Fibroblast of villous mesenchyme (primary cell): ENCODE measurements at places on chromosomes 1 and 21. TPM values are rescaled to one million over a fixed set of nuclear protein-coding genes. Genes with fewer than 3 reads are reported as not detected.

- no peak for DNase-seq
These were observed 16.0 kb upstream of the ID3 start for GRCh38 chr1:23575226-23575810.

DNA sequence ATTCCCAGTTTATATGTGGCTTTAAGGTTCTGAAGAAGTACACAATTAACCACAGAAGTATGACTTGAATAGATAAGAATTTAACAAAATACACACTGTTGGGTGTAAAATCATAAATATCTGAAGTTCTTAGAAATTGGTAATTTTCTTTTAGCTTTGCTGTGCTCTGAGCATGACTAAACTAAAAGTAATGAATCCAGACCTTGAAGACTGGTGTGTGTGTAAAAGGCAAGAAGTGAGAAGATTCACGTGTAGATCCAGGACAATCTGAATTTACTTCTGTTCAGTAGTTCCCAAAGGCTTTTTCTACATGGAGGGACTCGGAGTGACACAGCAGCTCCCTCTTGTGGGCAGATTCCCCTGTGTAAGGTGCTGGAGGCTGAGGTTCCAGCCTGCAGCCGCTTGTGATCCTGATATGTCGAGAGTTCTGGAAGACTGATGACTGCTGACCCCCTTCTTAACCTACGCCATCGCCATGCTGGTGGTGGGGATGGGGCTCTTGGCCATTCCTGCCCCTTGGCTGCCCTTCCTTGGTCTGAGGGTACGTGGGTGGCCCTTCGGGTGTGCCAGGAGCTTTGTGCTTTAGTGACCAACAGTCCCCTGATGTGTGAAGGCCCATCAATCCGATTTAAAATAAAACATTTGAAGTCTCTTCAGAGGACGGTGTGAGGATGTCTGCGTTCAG, 62.7 kb downstream of the ADARB1 start:
- DNase-seq: peak; percentile 93

GRCh38 chr1:56411484-56412180, 167.7 kb downstream of the PLPP3 start:
- no peak for DNase-seq

DNA sequence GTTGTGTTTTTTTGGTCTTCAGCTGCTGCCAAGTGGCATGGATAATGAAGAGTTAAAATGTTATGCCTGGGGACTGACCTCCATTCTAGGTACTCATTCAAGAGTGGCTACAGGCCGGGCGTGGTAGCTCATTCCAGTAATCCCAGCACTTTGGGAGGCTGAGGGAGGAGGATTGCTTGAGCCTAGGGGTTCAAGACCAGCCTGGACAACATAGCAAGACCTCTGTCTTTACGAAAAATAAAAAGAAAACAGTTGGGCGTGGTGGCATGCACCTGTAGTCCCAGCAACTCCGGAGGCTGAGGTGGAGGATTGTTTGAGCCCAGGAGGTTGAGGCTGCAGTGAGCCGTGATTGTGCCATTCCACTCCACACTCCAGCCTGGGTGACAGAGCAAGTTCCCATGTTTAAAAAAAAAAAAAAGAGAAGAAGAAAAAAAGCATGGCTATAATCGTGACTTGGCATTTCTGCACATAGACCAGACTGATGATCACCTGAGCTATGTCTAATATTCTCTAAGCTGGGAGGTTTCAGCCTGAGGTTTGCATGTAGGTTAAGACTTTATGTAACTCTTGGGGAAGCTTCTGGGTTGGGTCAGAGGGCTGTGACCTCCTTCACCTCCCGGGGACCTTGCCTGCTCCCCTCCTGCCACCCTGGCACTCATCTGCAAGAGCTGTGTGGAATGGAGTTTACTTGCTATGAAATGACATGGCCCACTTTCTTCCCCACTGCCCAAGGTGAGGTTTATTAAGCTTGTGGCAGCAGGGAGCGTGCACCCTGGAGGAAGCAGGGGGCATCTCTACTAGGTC, 51.3 kb downstream of the DHRS3 start:
- no peak for DNase-seq

GRCh38 chr1:20551161-20551560, 1.2 kb upstream of the FAM43B start:
- no peak for DNase-seq

DNA sequence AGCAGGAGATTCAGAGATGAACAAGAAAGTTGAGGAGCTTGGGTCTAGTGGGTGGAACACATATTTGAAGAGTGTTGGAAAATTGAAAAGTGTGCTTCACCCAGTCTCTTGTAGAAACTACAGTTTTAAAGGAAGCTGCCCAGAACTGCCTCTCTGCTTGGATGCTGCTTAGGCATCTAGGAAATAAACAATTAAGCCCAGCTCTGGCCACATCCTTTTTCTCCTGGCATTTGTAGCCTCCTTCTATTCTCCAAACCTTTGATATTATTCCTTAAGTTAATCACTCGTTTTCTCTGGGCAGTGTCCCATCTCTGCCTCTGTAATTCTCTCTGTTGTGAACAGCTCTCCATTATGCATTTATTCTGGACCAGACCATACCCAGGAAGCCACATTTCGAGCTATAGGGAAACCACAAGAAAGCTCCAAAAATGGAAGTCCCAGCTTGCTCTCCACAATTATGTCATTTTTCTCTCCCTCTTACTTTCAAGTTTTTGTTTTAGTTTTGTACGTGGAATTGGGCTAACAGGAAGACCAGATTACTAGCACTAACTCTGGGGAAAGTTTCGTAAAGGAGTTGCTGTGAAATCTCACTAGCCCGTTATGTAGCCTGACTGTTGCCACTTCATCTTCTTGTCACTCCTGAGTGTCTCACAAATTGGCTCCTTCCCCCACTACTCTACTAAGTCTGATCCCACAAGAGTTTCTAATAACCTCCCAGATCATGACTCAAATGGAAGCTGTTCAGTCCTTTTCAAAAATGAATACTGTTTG, 102.2 kb downstream of the NTMT2 start:
- DNase-seq: no peak

DNA sequence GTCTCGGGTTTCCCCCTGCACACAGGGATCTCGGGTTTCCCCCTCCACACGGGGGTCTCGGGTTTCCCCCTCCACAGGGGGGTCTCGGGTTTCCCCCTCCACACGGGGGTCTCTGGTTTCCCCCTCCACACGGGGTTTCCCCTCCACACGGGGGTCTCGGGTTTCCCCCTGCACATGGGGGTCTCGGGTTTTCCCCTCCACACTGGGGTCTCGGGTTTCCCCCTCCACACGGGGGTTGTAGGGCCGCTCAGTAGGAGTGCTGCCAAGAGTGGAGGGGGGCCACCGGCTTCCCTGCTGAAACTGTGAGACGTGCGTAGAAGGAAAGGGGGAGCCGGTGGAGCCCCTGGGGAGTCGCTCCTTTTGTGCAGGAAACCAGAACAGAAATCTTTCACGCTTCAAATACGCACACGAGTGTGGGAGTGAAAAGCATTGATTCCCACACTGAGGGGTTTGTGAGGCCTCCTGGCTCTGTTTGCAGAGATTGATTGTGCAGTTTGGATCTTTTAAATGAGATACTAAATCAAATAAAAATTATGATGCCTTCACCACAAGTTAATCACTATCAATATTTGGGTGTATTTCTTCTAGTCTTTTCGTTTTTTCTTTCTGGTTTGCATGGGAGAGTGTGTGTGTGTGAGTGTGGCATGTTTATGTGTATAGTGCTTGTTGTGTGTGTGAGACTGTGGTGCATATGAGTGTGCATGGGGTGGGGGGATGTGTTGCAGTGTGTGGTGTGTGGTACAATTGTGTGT, 54.3 kb upstream of the TRAPPC10 start:
- no peak for DNase-seq

DNA sequence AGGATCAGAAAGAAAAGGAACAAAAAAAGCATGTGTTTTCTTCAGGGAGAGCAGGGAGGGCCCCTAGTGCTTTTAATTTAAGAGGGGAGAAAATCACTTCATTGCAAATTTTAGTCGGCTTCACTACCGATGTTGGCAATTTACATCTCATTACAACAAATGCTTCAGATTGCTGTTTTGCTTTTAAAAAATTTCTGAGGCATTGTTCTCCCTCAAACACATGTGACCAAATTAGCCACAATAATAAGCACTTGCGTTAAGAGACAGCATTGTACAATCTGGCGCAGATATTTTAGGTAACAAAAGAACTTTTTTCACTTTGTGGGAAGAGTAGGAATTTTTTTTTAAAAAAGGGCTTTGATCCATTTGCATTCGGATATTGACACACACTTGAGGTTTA, 29.8 kb downstream of the BEND5 start:
- no peak for DNase-seq

- no peak for DNase-seq
These were observed 52.0 kb upstream of the GADD45A start for GRCh38 chr1:67632811-67633655.

- DNase-seq: no peak
These were observed 168.1 kb downstream of the ZBTB18 start for GRCh38 chr1:244219149-244219548.

DNA sequence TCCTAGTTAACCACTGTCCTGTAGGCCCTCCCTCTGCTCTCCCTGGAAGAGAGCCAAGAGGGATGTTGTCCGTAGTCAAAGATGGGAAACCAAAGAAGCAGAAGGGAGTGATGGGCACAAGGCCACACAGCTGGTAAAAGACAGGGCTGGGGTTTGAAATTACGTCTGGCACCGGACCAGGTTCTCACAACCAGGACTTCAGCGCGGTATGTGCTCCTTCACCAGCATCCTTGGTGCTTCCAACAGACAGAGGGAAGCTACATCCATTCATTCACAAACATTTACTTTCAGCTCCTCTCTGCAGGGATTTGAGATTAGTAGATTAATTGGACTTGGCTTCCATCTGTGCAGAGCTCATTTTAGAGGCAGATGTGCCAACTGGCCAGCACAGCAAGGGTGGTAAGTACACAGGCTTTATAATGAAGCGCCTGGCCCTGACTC, 191.2 kb downstream of the TRABD2B start:
- no peak for DNase-seq

GRCh38 chr1:209190591-209191261, 392.8 kb upstream of the CAMK1G start:
- peak; percentile 19 for DNase-seq

- DNase-seq: no peak
These were observed 23.1 kb upstream of the ATP6V1G3 start for GRCh38 chr1:198563583-198563982.

DNA sequence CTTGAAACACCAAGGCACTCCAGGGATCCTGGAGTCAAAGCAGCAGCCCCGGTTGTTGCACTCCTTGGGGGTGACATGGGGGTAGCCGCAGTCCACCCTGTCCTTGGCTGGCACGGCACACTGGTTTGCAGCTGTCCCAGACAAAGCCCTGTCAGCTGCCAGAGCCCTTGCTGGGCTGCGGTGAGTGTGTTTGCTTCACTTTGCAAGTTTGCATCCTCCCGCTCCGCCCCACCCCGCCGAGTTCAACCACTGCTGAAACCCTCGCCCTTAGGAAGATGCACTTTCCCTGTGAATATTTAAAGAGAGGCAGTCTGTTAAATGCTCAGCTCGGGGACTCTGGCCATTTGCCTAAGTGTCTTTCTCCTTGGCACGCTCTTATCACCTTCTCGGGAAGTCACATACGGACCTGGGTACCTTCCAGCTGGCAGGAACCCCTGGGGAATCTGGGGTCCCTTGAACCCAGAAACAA, 1.7 kb downstream of the TFF3 start:
- DNase-seq: no peak

DNA sequence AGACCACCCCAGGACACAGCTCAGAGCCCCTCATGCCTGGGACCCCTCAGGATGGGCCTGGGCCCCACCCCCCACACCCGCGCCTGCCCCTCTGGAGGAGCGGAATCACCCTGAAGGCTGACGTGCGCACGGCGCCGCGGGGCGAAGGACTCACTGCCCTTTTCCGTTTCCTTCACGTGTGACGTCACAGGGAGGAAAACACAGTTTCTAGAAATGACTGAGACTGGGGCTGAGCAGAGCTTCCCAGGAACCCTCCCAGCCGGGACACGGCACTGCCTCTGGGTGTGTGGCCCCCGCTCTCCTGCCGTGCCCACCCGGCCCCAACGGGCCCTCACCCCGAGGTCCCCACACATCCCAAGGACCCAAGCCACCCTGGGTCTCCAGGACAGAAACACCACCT, 5.4 kb upstream of the TNFRSF4 start:
- no peak for DNase-seq

GRCh38 chr1:210340841-210341240, 12.1 kb downstream of the HHAT start:
- no peak for DNase-seq

The S100A7 gene
- total RNA-seq: not detected in 2 replicates

The FCGR2B gene
- total RNA-seq: not detected in 2 replicates

The RPE65 gene
- not detected in 2 replicates for total RNA-seq

The ERICH3 gene
- not detected in 2 replicates for total RNA-seq

The COA7 gene
- total RNA-seq: 11.3 and 17.3 TPM in 2 replicates

The ESPN gene
- total RNA-seq: not detected in 2 replicates

The HLX gene
- 8.7 and 19.9 TPM in 2 replicates for total RNA-seq

The S100A12 gene
- total RNA-seq: not detected in 2 replicates

The TRIM17 gene
- total RNA-seq: under 0.01 and 0.43 TPM in 2 replicates

The CHODL gene
- under 0.01 TPM in 2 replicates for total RNA-seq

The FLG2 gene
- total RNA-seq: not detected in 2 replicates

The CFAP107 gene
- total RNA-seq: not detected in 2 replicates
